WTC11 (cell line): ENCODE measurements at places on chromosomes 6 and 20. TPM values are rescaled to one million over a fixed set of nuclear protein-coding genes. Genes with fewer than 3 reads are reported as not detected.

Gene C6orf120
- total RNA-seq = 34.5 to 37.8 TPM (median 37.0 TPM) in 3 replicates

Gene ADGRF4
- total RNA-seq = not detected in 3 replicates

Gene QKI
- total RNA-seq = 134 to 145 TPM (median 138 TPM) in 3 replicates

GRCh38 chr20:34251619-34252018 lies 10.4 kb downstream of the ASIP start:
- H3K27ac ChIP-seq = no peak overlapping the region
- DNase-seq = no peak

- no peak for DNase-seq
- H3K36me3 ChIP-seq = no peaks in the 10 kb centered on the region
- H3K4me1 ChIP-seq = peaks cover 9% of the 10 kb centered on the region
- H3K27ac ChIP-seq = no peak overlapping the region; the same call in 1 of the 2 replicates
These were observed 471.7 kb downstream of the CDKAL1 start for GRCh38 chr6:21005816-21006570.

- peaks cover 13% of the 10 kb centered on the region for H3K36me3 ChIP-seq
- H3K4me3 ChIP-seq = no peak overlapping the region
- H3K4me1 ChIP-seq = peaks cover 15% of the 10 kb centered on the region
These were observed 96.5 kb upstream of the SCP2D1 start for GRCh38 chr20:18717062-18717461.

DNA sequence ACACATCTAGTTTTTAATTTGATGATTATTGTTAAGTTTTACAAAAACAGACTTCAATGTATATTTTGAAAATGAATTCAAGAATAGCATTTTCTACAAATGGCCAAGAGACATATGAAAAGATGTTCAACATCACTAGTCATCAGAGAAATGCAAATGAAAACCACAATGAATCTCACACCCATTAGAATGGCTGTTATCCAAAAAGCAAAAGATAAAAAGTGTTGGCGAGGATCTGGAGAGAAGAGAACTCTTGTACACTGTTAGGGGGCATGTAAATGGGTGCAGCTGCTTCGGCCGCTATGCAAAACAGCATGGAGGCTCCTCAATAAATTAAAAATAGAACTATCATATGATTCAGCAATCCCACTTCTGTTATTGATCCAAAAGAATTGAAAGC lies 185.8 kb upstream of the CCN2 start:
- no peak for DNase-seq
- H3K36me3 ChIP-seq = no peaks in the 10 kb centered on the region
- no peak overlapping the region for H3K27ac ChIP-seq
- H3K4me1 ChIP-seq = peaks cover 23% of the 10 kb centered on the region

DNA sequence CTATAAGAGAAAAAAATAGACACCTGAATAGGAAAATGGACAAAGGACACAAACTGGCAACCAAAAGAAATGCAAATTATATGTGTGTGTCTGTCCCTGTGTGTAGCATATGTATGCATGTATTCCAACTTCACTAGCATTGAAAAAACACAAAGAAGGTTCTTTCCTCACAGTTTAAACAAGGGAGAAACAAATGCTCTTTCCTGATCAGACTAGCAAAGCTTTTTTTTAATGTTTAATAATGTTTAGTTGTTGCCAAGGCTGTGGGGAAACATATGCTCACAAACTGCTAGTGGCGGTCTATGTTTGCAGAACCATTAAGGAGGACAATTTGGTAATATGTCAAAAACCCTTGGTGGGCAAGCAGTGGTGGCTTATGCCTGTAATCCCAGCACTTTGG lies 22.4 kb downstream of the SMLR1 start:
- H3K27ac ChIP-seq = no peak overlapping the region
- H3K36me3 ChIP-seq = no peaks in the 10 kb centered on the region
- no peak overlapping the region for H3K4me3 ChIP-seq
- no peak for DNase-seq
- H3K27me3 ChIP-seq = no peaks in the 10 kb centered on the region
- H3K4me1 ChIP-seq = peaks cover 34% of the 10 kb centered on the region

- no peak overlapping the region for H3K27ac ChIP-seq
- DNase-seq = no peak
- peaks cover 7% of the 10 kb centered on the region for H3K4me1 ChIP-seq
- no peak overlapping the region for H3K4me3 ChIP-seq
- H3K27me3 ChIP-seq = peaks cover 21% of the 10 kb centered on the region
- no peaks in the 10 kb centered on the region for H3K36me3 ChIP-seq
These were observed 172.1 kb downstream of the BMP7 start for GRCh38 chr20:57094252-57094891.

GRCh38 chr6:71279321-71279720 lies 9.3 kb upstream of the OGFRL1 start:
- H3K4me3 ChIP-seq = no peak overlapping the region
- no peak overlapping the region for H3K27ac ChIP-seq
- peaks cover 6% of the 10 kb centered on the region for H3K4me1 ChIP-seq
- H3K36me3 ChIP-seq = no peaks in the 10 kb centered on the region

DNA sequence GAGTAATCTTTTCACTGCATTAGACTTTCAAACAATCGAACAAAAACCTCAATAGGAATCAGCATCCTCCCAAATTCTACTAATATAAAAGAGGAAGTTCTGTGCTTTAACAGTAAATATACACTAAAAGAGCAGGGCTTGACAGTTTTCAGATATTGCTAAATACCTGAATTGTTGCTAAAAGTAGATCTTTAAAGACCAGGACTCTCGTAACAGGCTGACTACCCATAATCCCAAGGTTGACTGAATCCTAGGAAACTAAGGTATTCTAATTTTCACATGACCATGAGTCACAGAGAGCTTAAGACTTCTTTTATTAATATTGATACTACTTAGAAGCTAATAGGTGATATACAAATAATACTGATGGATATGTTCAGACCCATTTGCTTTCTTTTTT lies 10.1 kb downstream of the CD164 start:
- peaks cover 64% of the 10 kb centered on the region for H3K36me3 ChIP-seq
- H3K27ac ChIP-seq = no peak overlapping the region
- H3K27me3 ChIP-seq = no peaks in the 10 kb centered on the region

- H3K27ac ChIP-seq = no peak overlapping the region
- no peak for DNase-seq
These were observed 3.4 kb upstream of the PARD6B start for GRCh38 chr20:50727792-50728485.

DNA sequence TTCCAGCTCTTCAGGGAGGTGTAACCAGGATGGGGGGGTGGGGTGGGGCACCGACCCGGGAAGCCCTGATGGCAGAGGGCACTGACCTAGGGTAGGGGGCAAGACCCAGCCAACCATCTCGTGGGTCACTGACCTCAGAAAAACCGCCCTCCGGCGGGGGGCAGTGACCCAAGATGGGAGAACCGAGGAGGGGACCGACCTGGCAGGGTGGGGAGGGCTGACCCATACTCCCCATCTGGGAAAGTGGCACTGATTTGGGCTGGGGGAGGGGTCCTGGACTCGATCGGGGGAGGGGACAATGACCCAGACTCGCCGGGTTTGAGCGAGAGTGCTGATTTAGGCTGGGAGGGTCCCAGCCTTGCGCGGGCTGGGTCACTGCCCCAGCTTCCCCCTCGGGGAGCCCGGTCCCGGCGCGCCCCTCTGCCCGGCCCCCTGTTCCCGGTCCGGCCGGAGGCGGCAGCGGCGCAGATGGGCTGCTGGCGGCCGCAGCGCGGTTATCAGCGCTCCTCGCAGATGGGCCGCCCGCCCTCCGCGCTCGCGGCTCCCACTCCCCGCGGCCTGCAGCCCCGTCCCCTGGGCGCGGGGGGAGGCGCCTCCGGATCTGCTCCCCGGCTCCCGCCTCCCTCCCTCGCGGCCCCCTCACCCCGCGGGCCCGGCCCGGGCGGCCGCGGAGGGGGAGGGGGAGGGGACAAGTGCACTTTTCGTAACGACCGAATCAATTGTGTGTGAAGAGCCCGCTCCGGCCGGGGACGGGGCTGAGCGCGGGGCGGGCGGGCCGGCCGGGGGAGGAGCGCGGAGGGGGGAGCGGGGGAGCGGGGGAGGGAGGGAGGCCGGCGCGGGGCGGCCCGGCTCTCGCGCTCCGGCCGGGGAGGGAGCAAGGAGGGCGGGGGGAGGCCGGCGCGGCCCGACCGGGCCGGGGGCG lies 2.2 kb downstream of the NOL4L start:
- H3K4me1 ChIP-seq = peaks cover 25% of the 10 kb centered on the region
- DNase-seq = peak; percentile 45
- H3K27me3 ChIP-seq = peaks cover 33% of the 10 kb centered on the region
- no peaks in the 10 kb centered on the region for H3K36me3 ChIP-seq
- peak overlapping the region; percentile 53 for H3K4me3 ChIP-seq
- no peak overlapping the region for H3K27ac ChIP-seq

DNA sequence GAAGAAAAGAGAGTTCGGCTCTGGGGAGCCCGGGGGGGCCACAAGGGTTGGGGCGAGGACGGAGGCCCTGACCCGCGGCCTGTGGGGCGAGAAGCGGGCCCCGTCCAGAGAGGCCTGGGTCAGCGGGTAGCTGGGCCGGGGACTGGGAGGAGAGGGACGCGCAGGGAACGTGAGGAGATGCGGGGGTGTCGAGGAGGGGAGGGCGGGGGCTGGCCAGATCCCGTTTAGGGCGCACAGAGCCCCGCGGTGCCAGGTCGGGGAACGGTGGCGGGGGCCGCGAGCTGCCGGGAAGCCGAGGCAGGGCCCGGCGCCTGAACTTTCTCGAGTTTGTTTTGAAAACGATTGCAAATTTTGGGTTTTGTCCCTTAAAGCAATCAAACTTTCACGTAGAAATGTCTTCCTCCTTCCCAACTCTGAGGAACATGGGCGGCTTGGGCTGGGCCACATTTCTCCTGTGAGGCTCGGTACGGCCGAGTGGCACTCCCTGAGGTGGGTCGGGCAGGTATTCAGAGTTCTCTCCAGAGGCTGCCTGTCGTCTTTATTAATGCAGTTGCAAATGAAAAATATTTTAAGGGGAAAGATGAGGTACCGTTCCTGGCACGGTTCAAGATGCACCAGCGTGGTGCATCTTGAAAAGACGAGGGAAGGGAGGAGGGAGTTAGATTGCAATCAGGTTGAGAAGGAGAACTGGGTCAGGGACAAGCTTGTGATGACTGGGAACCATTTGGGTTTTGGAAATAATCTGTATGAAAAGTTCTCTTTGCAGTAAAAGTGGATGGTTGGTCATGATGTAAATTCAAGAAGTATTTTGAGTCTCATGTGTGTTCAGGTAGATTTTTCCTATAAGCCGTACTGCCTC lies 972 bp downstream of the RNF8 start:
- peaks cover 19% of the 10 kb centered on the region for H3K27me3 ChIP-seq
- peak overlapping the region; percentile 80 for H3K4me3 ChIP-seq
- H3K27ac ChIP-seq = peak overlapping the region; percentile 24; the same call in 1 of the 2 replicates
- H3K4me1 ChIP-seq = peaks cover 34% of the 10 kb centered on the region
- H3K36me3 ChIP-seq = no peaks in the 10 kb centered on the region; the same call in 1 of the 2 replicates

DNA sequence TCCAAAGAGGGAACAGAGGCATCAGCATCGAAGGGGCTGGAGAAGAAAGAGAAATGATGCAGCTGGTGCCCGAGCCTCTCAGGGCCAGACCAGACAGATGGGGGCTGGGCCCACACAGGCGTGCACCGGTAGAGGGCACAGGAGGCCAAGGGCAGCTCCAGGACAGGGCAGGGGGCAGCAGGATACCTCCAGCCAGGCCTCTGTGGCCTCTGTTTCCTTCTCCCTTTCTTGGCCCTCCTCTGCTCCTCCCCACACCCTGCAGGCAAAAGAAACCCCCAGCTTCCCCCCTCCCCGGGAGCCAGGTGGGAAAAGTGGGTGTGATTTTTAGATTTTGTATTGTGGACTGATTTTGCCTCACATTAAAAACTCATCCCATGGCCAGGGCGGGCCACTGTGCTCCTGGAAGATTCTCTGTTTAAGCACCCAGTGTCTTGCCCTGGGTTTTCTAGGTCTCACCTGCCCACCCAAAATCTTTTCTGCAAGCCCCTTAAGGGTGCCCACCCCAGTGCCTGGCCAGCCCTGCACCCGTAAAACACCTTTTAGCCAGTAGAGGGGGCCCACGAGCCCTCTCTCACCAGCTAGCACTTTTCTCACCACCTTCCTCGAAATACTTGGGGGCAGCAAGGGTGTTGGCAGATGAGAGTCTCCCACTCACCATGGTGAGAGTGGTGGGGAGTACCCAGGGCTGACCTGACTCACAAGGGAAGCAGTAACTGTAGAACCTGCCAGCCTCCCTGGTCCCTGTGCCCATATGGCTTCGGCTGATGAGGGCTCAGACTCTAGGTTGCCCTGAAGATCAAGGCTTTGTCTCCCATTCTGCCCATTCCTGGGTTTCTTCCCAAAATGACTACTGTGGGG lies 35.7 kb upstream of the ID1 start:
- no peaks in the 10 kb centered on the region for H3K27me3 ChIP-seq
- peaks cover 10% of the 10 kb centered on the region for H3K36me3 ChIP-seq
- peak; percentile 78 for DNase-seq
- peak overlapping the region; percentile 74; the same call in 1 of the 2 replicates for H3K27ac ChIP-seq
- peaks cover 57% of the 10 kb centered on the region for H3K4me1 ChIP-seq

DNA sequence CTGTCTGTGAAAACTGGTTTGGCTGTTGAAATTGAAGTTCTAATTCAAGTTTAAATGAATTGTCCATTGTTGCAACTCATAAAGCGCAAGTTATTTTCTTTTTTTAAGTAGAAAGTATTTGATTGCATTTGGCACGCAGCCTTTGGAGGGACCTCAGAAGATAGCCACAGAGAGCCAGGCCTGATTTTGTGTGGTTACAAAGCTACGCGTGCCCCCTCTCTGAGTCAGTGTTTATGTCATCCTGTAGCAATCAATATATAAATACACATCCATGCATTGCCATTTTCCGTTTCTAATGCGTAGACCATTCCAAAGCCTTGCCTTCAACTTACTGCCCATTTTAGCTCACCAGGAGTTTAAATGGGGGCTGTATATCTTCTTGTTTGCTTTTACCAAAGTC lies 173.2 kb downstream of the TMEM242 start:
- H3K4me1 ChIP-seq = peaks cover 27% of the 10 kb centered on the region
- H3K36me3 ChIP-seq = peaks cover 9% of the 10 kb centered on the region
- no peak for DNase-seq
- H3K4me3 ChIP-seq = no peak overlapping the region

DNA sequence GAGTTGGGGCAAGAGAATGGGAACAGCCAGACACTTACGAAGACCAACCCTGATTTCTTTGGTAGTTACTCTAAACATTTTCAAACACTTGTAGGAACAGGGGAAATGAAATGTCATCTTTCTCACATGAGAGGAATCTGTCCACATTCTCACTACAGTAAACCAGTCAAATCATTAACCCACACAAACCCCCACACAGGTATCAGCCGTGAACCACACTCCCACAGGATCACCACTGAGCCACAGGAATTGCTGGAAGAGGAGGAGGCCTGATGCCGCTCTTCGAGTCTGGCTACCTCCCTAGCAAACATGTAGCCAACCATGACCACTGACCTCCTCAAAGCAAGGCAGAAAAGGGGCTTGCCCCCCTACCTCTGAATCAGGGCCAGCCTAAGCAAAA lies 6.9 kb upstream of the RSPO3 start:
- H3K27me3 ChIP-seq = peaks cover 17% of the 10 kb centered on the region
- no peaks in the 10 kb centered on the region for H3K36me3 ChIP-seq
- H3K4me1 ChIP-seq = no peaks in the 10 kb centered on the region
- DNase-seq = no peak
- H3K27ac ChIP-seq = no peak overlapping the region
